ENCODE measurements at places on chromosomes 12 and 14. TPM values are rescaled to one million over a fixed set of nuclear protein-coding genes. Genes with fewer than 3 reads are reported as not detected.
A peak's percentile ranks its signal among the peaks of the same experiment; 100 is the strongest.

DNA sequence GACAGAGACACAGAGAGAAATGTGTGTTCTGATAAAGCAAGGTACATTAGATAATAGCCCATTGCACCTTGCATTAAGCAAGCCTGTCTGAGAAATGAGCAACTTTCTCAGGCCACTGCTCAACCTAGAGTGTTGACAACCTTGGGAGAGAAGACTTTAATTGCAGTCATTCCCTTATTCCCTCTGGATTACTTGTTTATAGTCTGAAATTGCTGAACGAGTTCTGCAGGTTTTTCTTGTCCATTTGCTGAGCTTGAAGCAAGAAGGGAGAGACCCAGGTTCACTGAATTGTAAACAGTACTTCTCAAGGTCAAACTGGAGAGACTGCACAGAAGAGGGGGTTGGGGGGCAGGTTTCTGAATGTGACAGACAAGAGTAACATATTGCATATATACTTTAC is 159.4 kb upstream of the PLEKHG7 start:
- DNase-seq, result no peak

- DNase-seq, result no peak
Observed at GRCh38 chr14:79084861-79085260, 914.7 kb downstream of the NRXN3 start.

GRCh38 chr12:126384026-126384564 is 1318.9 kb downstream of the AACS start:
- no peak for DNase-seq

- DNase-seq, result no peak
Observed at GRCh38 chr12:116317986-116318575, 40.6 kb upstream of the MED13L start.

DNA sequence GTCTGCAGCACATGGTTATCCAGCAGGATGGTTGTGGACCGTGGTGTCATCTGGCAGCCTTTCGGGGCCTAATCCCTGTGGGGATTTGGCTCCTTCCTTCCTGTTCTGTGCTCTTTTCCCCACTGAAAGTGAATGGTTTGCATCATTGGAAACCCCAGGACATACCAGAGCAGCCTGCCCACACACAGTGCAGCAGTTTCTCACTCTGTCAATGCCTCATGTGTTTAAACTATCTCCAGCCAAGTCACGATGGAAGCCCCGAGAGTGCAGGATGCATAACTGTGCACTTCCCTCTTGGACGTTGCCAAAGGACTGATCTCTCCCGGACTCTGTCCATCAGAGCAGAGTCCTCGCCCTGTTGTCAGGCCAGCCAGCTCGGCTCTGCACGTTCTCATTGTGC is 29.0 kb upstream of the AMN start:
- no peak for DNase-seq

DNA sequence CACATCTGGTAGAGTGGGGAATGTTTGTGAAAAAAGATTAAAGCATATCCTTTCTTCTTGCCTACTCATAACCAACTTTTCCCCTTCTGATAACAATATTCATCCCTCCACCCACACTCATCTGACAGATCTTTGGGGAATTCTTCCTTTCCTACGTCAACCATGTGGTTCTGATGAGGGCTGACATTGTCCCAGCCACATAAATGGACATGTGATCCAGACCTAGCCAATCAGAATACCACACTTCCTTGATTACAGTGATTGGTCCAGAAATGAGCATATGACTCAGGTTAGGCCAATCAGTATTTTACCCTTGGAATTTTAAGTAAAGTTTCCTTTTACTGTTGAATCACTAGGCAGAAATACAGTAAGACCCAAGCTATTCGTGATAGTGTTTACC is 58.9 kb downstream of the GPR65 start:
- no peak for DNase-seq

DNA sequence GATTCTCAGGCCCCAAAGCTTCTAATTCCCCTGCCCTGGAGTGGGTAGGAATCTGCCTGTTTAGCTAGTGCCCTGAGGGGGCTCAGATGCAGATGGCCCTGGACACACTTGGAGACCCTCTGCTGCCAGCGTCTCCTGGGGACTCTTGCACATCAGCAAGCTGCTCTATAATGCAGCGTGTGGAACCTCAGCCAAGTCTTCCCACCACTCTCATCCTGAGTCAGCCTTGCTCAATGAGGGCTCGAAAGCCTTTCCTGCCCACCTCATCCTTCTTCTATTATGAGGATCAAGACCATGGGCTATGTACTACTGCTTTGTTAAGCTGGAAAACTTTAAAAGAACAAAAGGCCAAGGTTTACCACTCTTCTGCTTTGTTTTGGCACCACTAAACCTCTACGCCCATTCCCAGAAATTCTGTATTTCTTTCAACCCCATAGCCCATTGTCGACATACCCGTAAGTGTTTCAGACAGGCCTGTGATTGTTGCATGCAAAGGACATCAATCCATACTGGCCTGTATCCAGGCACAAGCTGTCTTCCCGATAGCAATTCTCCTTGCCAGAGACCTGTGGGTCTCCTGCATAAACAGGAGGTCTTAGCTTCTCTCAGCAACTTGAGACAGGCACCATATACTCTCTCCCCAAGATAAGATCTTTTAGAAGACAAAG is 246.9 kb downstream of the DPF3 start:
- DNase-seq, result no peak

- DNase-seq, result no peak
Observed at GRCh38 chr14:106318700-106319099, 792.3 kb downstream of the TMEM121 start.

- peak; percentile 82 for DNase-seq
Observed at GRCh38 chr12:65881348-65881961, 57.2 kb downstream of the HMGA2 start.

- no peak for DNase-seq
Observed at GRCh38 chr14:44030831-44031383, 476.2 kb downstream of the FSCB start.

- no peak for DNase-seq
Observed at GRCh38 chr14:89911010-89911919, 43.3 kb downstream of the EFCAB11 start.

GRCh38 chr12:129534966-129535750 is 368.7 kb downstream of the TMEM132D start:
- no peak for DNase-seq

DNA sequence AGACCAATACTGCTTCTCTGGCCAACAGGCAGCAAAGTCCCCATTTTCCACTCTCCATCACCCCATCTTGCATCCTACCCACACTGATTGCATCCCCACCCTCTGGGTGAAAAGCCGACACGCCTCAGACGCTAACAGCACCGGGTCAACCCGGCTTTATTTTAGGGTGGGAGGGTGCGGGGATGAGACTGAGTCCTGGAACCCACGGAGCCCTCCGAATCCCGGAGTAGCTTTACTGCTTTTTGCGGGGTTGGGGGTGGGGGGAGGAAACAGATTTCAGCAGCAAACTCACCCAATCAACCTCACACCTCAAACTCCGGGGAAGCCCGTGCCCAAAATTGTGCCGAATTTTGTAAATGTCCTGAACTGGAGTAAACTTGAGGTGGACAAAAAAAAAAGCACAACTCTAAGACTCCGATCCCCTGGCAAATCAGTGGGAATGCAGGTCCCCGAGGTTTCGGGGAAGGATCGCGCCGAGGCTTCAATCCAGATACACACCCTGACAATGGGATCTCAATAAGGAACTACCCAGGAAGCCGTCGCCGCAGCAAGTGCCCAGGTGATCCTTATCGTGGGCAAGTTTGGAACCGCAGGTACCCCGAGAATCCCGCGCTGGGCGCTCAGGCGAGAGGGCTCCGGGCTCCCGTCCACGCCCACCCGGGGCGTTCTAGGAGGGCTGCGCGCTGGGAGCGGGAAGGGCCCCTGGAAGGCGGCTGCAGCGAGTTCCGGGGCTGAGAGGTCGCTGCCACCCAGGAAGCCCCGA is 1.1 kb downstream of the GCH1 start:
- DNase-seq, result peak; percentile 76

- DNase-seq, result no peak
Observed at GRCh38 chr12:85007836-85008235, 28.2 kb downstream of the TSPAN19 start.

Gene SALL2
- total RNA-seq, result 2.6 TPM

Gene PGF
- 9.4 TPM for total RNA-seq

Gene LRRC23
- 13.3 TPM for total RNA-seq

Data from cardiac septum (tissue), 1 donor.